ENCODE measurements at places on chromosomes 16 and 17.

DNA sequence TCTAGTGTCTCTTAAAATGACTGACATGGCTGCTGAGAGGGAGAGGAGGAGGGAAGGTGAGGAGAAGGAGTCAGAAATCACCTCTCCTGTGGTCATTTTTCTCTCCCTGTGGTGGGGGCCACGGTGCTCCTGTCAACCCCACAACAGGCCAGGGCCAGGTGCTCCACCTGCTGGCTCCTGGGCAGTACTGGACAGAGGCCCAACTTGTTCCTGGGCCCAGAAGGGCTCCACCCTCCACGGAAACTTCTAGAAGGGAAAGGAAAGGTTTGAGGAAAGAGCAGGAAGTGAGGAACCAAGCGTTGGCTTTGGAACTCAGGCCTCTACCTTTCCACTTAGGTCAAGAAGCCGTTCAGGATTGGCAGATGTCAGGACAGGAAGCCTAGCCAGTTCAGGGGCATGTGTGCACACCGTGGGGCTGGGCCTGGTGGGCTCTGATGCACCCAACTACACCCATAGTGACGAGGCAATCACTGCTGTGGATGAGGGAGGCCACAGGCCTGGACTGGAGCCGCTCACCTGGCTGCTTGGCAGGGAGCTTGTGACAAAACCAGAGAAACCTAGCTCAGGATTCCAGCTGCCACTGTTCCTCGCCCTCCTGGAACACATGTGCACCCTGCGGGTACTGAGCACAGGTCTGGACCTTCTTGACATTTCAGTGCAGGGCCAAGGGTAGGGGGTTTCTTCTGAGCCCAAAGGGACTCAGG is 36.1 kb downstream of the WNT3 start:
- DNase-seq: no peak

GRCh38 chr16:424033-424622 is 1.3 kb upstream of the RAB11FIP3 start:
- DNase-seq: no peak

- no peak for DNase-seq
Observed at GRCh38 chr16:57485091-57485915, 990 bp downstream of the DOK4 start.

DNA sequence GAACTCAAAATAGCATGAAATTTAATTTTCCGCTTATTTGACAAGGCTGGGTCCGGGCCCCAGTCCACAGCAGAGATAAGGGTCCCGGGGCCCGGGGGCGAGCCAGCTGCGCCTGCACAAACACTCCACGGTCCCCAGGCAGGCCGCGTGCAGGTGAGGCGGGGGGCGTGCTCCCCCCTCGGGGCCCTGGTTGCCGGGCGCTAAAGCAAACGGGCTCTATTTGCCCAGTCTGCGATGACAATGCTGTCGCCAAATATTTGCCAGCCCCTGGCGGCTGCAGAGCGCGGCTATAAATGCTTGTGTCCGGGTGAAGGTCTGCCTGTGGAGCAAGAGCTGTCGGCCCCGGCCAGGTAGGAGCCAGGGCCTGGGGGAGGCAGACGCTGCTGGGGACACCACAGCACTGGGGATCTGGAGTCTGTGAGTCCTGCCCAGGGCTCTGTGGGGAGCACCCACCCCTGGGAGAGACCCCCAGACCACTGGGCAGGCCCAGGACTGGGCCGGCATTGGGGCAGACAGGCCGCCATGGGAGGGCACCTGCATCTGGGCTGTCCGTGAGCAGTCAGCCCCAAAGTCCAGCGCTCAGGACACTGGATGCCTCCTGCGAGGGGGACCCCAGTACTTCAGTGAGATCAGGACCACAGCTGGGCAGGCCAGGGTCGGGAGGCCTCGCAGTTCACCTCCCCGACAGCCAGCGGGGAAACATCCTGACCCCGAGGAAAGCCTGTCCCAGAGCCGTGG is at the start of gene PERCC1:
TSS of gene PERCC1 (plus strand) at position 320 of the 738 bp plus-strand sequence. CDS start 1,516 bp downstream, outside the sequence.
- DNase-seq: no peak

GRCh38 chr16:46871597-46871996 is 12.6 kb upstream of the GPT2 start:
- no peak for DNase-seq

- no peak for DNase-seq
Observed at GRCh38 chr17:82849076-82849945, 9.5 kb upstream of the ZNF750 start.

- DNase-seq: no peak
Observed at GRCh38 chr16:51045186-51045585, 105.9 kb downstream of the SALL1 start.

GRCh38 chr17:55421179-55421934 is at the start of gene MMD:
Gene MMD, minus strand, starts transcription at chr17:55421835. Its CDS starts 140 bp downstream, at chr17:55421695.
- DNase-seq: no peak

DNA sequence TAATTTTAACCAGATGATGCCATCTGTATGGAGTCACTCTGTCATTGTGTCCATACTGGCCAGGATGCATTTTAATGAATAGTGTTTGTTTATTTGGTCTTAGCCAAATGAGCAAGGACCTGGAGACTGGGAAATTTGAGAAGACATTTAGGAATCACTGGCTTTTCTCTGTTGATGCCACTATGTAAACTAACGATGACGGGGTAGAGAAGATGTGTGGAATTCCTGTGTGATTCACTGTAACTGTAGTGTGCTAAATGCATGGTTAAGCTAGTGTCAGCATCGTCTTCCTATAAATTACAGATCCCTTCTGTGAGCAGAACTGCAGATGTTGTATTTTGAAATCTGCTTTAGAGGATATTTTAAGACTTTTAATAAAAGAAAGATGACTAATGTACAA is 66.6 kb downstream of the NOS2 start:
- DNase-seq: no peak

GRCh38 chr17:6914711-6915110 is 81.1 kb upstream of the ALOX12 start:
- DNase-seq: no peak

- DNase-seq: no peak
Observed at GRCh38 chr17:9230346-9230745, 209.0 kb downstream of the NTN1 start.

GRCh38 chr17:65294181-65294719 is 157.1 kb downstream of the RGS9 start:
- DNase-seq: peak; percentile 85

DNA sequence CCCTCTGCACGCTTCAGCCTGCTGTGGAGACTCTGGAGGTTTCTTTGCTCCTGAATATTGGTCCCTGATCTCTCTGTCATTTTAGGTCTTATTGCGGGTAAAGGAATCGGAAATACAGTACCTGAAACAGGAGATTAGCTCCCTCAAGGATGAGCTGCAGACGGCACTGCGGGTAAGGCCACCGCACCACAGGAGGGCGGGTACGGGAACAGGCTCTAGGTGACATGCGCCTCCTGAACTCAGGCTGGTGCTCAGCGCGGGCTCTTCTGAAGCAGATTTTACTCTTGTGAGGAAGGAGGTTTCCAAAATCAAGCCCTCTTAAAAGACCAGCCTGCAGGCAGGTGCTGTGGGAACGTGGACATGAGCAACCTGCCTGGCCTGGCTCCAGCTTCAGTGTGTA is 29.8 kb downstream of the PLD6 start:
- no peak for DNase-seq

- no peak for DNase-seq
Observed at GRCh38 chr17:45263477-45263860, 1.6 kb upstream of the SPATA32 start.

DNA sequence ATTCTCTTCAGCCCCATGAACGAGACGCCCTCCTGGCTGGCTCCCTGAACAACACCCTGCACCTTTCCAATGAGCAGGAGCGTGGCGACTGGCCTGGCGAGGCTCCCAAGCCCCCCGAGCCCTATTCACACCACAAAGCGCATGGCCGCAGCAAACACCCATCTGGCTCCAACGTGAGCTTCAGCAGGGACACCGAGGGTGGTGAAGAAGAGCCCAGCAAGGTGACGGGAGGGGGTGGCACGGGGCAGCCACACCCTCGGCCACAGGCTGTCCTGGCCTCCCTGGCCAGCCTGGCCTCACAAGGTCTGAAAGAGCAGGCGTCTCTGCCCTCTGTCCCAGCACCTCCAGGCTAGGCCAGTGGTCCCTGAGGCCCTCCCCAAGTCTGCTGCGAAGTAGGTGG is 23.7 kb downstream of the CASKIN2 start:
- DNase-seq: no peak

GRCh38 chr16:27906883-27907282 is 156.6 kb downstream of the GSG1L start:
- DNase-seq: no peak

- DNase-seq: no peak
Observed at GRCh38 chr16:19822533-19822932, 62.1 kb downstream of the GPRC5B start.

GRCh38 chr16:65984296-65984695 is 382.2 kb upstream of the CDH5 start:
- DNase-seq: no peak

DNA sequence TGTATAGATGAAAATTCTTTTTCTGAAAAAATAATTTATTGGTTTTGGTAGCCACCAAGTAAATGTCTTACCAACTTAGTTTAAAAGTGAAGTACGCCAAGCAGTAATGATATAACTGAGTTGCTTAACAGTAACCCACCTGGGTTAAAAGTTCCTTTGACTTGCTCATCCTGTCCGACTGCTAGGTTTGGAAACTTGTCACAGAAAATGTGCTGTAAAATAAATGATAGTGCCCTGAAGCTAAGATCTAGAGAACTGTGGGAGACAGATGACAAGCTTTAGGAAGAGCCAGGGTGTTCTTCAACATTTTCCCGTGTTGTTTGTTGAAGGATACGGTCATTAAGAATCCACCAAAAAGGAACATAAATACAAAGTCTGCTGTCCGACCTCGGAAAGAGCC is 5.0 kb downstream of the DERL2 start:
- no peak for DNase-seq

DNA sequence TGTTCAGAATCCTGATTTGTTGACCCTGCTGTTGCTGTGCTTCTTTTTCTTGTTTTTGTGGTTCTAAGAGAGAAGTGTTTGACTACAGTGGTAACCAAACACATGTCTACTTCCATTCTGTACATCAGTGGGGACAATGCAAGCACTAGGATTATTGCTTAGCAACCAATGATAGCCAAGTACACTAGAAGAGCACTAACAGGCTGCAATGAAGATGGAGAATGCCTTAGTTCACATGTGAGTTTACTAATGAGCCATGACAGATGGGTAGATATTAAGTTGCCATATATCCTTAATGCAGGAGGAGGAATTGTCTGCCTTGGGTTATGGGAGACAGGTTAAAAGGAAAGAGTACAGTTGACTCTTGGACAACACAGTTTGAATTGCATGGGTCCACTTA is 8.3 kb downstream of the EFCAB5 start:
- no peak for DNase-seq

GRCh38 chr17:10718547-10718946 is 11.3 kb downstream of the TMEM220 start:
- DNase-seq: no peak
